Inflammatory macrophage treated with lipopolysaccharide for 1 hour (primary cell): ENCODE measurements at places on chromosomes 16 and 17.

- no peak for DNase-seq
Measured at GRCh38 chr17:79325709-79326430, 251.2 kb downstream of the ENGASE start.

- DNase-seq = peak; percentile 81
Measured at GRCh38 chr17:29566473-29567303, at the start of gene ABHD15. TSS of gene ABHD15 (minus strand) at chr17:29567037. CDS start at chr17:29566966, 71 bp downstream.

- DNase-seq = no peak
Measured at GRCh38 chr17:79673517-79673916, 57.2 kb upstream of the ENPP7 start.

DNA sequence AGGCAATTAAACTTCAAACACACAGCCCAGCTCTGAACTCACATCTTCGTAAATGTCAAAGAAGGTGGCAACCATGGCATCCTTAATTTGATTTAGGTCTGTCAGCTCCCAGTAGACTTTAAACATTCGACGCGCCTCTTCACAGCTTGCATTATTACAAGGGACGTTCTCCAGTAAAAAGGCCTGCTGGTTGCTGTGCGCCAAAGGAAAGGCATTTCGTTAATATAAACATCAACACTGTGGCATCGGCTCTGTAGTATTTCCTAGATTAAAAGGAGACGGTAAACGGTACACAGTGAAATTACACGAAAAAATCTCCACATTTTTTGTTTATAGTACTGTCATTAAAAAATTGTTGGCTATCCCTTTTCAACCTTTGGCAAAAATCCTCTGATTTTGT lies 116.8 kb upstream of the NETO2 start:
- no peak for DNase-seq

- peak; percentile 17 for DNase-seq
Measured at GRCh38 chr17:33038740-33039139, 47.1 kb downstream of the SPACA3 start.

DNA sequence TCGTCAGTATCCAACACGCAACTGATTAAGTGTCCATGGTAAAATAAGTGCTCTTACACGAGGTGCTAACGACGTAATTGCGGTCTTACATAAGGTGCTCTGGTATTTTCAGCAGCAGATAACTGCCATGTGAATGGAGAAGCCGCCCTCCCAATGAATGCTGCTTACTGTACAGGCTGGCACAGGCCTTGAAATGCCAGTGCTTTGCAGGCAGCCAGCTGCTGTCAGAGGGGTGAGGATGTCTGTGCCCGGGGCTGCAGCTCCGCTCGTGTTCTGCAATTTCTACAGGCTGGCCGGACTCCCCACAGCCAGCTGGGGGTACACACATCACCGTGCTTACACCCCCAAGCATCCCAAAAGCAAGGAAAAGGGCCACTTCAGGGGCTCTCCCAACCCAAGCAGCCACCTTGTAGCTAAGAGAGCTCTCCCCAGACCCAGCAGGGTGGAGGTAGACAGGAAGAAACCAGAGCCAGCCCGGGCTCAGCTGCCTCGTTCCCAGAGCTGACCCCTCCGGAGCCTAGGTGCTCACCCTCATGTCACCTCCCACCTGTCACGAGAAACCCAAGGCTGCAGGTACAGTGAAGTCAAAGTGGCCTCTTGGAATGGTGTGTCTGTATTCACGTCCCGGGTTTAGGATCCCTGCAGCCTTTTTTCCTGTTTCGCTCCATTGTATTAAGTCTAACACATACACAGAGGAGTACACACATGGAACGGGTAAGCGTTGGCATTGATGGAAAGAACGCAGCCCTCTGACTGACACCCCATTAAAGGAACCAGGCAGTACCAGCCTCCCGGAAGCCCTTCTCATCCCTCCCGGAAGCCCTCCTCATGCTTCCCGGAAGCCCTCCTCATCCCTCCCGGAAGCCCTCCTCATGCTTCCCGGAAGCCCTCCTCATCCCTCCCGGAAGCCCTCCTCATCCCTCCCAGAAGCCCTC lies 27.2 kb upstream of the RPH3AL start:
- DNase-seq = no peak

- DNase-seq = no peak
Measured at GRCh38 chr17:77644181-77645071, 314.1 kb upstream of the TNRC6C start.

GRCh38 chr16:57753448-57754353 lies 18.1 kb downstream of the KATNB1 start:
- DNase-seq = no peak

- no peak for DNase-seq
Measured at GRCh38 chr16:84234321-84235241, 5.2 kb downstream of the KCNG4 start.

- DNase-seq = no peak
Measured at GRCh38 chr16:89003831-89004208, 26.8 kb upstream of the CBFA2T3 start.

- DNase-seq = no peak
Measured at GRCh38 chr16:57574646-57575467, 32.4 kb downstream of the ADGRG5 start.

- peak; percentile 55 for DNase-seq
Measured at GRCh38 chr17:45149669-45150664, 1.7 kb downstream of the HEXIM1 start.

- no peak for DNase-seq
Measured at GRCh38 chr16:63228259-63228658, 1192.0 kb upstream of the CDH8 start.

DNA sequence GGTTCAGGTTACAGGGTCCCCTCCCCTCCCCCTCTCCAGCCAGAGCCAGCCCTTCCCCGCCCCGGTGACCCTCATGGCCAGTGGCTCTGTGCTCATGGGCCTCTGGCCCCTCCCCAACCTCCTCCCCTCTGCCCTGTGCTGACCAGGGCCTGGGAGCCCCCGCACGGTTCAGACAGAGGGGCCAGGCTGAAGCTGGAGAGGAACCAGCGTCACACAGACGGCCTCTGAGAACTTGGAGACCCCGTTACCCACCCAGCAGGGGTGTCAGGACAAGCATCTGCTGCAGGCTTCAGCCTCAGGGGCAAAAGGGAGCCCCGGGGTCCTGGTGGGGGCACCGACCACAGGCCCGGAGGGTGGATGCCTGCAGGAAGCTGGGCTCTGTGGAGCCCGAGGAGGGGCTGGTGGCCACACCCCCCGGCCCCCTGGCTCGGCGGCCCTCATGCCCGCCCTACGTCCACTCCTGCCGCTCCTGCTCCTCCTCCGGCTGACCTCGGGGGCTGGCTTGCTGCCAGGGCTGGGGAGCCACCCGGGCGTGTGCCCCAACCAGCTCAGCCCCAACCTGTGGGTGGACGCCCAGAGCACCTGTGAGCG lies at the start of gene WFIKKN1:
WFIKKN1 (plus strand) TSS at position 171 of the 591 bp plus-strand sequence; CDS start at position 440, 269 bp downstream.
- no peak for DNase-seq

GRCh38 chr16:10921536-10922327 lies 20.5 kb downstream of the DEXI start:
- DNase-seq = no peak

DNA sequence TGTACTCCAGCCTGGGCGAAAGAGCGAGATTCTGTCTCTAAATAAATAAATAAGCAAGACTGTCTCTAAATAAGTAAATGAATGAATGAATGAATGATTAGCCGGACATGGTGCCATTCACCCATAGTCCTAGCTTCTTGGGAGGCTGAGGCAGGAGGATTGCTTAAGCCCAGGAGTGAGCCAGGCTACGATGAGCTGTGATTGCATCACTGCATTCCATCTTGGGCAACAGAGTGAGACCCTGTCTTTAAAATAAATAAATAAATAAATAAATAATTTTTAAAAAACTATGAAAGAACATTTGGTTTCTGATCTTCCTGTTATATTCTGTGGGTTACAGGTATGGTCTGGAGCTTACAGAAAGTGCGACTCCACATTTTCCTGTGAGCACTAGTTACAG lies 65.0 kb downstream of the C17orf58 start:
- DNase-seq = no peak

DNA sequence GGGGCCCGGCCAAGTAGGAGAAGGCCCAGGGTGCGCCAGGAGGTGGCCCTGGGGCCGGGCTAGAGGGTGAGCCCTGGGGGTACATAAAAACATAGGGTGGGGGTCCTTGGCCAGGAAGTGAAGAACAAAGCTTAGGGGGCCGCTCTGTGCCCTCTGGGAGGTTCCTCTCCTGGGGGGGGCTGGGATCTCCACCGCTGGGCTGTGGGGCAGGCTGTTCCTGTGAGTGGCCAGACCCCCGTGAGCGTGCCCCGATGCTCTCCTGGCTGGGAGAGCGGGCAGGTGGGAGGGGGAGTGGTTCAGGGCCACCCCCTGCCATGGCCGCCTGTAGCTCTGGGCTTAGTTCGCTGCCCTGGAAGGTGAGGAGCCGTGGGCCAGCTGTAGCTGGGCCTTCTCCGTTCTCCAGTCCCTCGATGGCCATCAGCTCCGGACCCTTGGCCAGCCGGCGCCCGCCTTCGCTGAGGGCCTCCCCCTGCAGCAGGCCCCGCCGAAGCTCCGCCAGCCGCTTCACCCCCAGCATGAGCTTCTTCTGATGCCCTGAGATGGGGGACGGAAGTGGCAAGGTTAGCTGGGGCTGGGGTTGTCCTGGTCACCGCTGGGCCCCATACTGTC lies 12.5 kb downstream of the CASKIN2 start:
- no peak for DNase-seq

DNA sequence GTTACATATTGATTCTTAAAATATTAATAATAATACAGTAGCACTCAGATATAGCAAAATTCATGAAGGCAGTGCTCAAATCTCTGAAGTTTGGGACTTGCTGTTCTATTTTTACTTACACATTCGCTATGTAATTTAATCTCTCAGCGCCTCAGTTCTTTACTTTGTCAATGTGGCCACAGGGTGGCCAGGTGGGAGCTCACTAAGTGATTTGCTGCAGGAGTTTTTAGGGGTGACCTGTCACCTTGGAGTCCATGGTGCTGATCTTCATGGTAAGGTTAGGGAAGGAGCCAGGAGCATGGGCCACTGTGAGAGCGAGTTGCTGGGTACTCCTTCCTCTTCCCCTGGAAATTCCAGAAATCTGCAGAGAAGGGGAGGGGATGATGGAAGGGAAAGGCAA lies 28.1 kb downstream of the VWA3A start:
- no peak for DNase-seq

- DNase-seq = peak; percentile 52
Measured at GRCh38 chr16:12416136-12416787, 387.4 kb downstream of the CPPED1 start.

DNA sequence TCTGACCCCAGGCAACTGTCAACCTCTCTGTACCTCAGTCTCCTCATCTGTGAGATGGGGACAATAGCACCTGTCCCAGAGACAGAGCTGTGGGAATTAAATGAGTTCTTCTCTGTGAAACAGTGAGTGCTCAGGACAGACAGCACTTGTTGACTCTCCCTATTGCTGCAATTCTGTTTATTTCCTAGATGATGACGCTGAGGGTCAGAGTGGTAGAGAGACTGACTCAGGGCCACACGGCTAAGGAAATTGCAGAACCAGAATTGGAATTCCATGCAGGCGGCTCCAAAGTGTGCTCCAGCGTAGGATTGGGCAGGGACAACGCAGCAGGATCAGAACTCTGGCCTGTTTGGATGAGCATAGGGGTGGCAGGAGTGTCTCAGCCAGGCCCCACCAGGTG lies 302.2 kb downstream of the C16orf95 start:
- peak; percentile 23 for DNase-seq

GRCh38 chr17:21239680-21240368 lies 13.4 kb downstream of the NATD1 start:
- DNase-seq = peak; percentile 41

- peak; percentile 74 for DNase-seq
Measured at GRCh38 chr17:14201021-14201987, 35.4 kb downstream of the CDRT15 start.

DNA sequence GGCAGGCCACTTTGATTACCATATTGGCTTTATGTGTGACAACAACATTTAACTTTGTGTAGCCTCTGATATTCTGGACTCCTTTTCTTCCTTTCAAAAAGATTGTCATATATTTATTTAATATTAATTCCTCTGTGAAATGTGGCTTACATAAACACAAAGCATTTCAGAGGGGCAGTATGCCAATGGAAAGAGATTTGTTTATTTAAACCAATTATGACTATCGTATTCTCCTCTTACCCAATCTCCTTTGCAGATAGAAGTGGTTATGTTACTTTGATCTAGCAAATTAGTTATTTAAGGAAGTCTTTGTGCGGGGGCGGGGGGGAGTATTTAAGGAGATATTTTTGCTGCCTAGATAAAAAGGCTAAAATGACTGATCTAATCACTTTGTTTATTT lies 573.7 kb upstream of the KIF2B start:
- no peak for DNase-seq

GRCh38 chr17:67865438-67865837 lies 40.1 kb downstream of the BPTF start:
- DNase-seq = no peak

DNA sequence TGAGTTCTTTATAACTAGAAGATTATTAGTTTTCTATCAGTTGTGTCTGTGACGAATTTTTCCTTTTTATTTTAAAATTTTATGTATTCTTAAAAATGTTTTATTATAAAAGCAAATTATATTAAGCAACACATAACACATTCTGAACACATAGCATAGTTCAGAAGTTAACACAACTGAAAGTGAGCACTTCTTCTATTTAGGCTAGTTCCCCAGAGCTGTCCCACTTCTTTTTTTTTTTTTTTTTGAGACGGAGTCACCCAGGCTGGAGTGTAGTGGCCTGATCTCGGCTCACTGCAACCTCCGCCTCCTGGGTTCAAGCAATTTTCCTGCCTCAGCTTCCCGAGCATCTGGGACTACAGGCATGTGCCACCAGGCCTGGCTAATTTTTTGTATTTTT lies 37.7 kb upstream of the ALDH3A2 start:
- DNase-seq = peak; percentile 53

DNA sequence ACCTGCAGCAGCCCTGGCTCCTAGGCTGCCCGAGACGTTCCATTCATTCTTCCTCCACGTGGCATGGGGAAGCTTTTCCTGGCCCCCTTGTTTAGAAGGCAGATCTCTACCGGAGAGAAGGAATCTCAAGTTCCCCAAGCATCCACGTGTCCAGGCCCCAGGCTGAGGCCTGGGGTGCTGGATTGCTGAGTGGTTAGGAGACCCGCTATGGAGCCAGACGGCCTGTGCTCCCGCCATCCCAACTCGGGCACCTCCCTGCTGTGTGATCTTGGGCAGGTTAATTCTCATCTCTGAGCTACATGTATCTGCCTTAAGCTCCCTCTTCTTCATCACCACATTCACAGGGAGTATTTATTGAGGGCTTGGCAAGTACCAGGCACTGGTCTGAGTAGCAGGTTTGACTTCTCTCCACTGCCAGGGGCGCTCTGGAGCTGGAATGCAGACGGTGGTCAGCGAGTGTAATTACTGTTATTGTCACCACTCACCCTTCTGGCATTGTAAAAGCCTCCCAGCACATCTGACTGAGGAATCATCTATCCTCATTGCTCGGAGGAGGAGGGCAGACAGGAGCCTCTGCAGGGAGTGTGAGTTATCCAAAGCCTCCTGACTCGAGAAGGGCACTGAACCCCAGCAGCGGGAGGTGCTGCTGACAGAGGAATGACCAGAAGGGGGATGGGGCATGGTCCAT lies 1.1 kb upstream of the ADGRG1 start:
- no peak for DNase-seq

GRCh38 chr17:77129568-77130301 lies 11.0 kb upstream of the SEC14L1 start:
- DNase-seq = no peak
